ENCODE measurements at places on chromosomes 5 and 9. TPM values are rescaled to one million over a fixed set of nuclear protein-coding genes. Genes with fewer than 3 reads are reported as not detected.

ALDH1A1 gene
- 563 TPM for total RNA-seq

DNA sequence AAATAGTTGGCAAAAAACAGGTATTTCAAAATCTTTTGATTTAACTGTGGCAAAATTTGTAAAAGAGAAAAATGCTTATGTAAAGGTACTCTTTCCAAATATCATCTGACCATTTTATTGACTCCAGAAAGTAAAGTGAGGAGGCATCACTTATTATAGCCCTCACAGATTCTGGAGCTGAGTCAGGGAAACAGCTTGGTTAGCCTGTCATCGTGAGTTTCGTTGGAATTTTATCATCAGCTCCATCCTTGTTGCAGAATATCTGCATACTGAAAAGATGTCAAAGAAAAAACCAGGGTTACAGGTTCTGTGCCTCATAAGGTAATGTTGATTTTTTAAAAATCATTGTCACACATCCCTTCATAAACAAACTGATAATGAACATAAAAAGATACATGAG is 74.8 kb downstream of the CDH6 start:
- H3K36me3 ChIP-seq: no peaks in the 10 kb centered on the region
- no peak overlapping the region for H3K27ac ChIP-seq
- H3K27me3 ChIP-seq: no peaks in the 10 kb centered on the region
- H3K4me3 ChIP-seq: no peak overlapping the region
- DNase-seq: no peak

DNA sequence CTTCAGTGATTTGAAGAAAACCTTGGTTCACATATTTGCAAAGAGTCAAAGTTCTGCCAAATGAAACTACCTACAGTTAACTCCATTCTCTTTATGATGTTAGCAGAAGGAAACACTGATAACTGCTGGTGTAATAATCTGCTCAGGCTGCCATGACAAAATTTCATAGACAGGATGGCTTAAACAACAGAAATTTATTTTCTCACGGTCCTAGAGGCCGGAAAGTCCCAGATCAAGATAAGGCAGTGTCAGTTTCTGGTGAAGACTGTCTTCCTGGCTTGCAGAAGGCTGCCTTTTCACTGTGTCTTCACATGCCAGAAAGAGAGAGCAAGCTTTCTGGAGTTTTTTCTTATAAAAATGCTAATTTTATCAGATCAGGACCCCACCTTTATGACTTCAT is 102.4 kb upstream of the PARP8 start:
- DNase-seq: peak; percentile 6
- no peaks in the 10 kb centered on the region for H3K27me3 ChIP-seq
- no peak overlapping the region for H3K27ac ChIP-seq
- H3K36me3 ChIP-seq: no peaks in the 10 kb centered on the region
- no peaks in the 10 kb centered on the region for H3K4me1 ChIP-seq
- H3K4me3 ChIP-seq: no peak overlapping the region

- H3K27ac ChIP-seq: peak overlapping the region; percentile 96
- H3K4me3 ChIP-seq: peak overlapping the region; percentile 70
- H3K27me3 ChIP-seq: peaks cover 6% of the 10 kb centered on the region
- peak; percentile 91 for DNase-seq
- H3K4me1 ChIP-seq: peaks cover 16% of the 10 kb centered on the region
- no peaks in the 10 kb centered on the region for H3K36me3 ChIP-seq
These were observed 132.4 kb upstream of the NIPBL start for GRCh38 chr5:36743891-36744772.

Measured in hepatocyte (in vitro differentiated cells).